Progenitor cell of endocrine pancreas (in vitro differentiated cells): ENCODE measurements at places on chromosomes 13 and 19. TPM values are rescaled to one million over a fixed set of nuclear protein-coding genes. Genes with fewer than 3 reads are reported as not detected.

DNA sequence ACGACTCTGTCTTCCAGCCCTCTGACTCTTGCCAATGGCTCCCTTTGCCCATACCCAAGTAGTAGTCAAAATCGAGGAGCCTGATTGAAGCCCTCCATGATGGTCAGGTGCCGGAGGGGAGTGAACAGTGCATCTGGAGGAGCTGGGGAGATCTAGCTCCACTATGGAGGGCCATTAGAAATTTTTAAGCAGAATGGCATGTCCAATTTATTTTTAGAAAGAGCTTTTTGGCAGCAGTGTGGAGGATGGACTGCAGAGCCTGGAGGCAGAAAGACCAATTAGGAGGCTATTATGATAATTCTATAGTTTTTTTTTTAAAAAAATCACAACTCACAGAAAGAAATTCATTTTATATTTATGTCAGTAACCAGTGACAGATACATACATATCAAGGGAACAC lies 92.7 kb upstream of the SLC7A1 start:
- no peak for DNase-seq

DNA sequence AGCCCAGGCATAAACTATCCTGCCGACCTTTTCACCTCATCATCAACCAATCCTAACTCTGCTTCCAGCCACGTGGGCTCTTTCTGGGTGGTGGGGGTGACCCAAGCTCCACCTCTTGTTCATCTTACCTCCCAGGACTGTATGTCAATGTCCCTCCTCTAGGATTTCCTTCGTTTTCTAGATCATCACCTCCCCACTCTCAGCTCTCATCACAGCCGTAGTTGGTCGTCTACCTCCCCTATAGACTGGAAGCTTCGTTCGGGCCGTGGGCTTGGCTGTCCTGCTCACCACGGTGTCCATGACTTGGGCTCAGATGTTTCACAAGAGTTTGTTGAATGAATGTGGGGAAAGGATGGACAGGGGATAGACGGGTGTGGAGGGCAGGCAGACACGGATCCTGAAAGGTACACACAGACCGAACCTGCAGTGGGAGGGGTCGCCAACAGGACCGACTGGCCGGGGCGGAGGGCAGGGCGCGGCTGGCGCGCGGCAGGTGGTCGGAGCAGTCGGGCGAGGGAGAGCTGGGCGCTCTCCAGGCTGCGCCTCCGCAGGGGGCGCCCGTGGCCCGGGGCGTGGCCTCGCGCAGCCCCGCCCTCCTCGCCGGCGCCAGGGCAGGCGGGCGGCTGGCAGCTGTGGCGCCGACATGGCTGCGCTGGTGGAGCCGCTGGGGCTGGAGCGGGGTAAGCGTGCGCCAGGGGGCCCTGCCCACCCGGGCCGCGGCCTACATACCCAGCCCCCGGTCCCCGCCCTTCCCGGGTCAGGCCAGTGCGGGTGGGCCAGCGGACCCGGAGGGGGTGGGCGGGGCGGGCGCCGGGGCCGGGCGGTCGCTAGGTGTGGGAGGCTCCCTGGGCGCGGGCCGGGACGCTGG lies at the start of gene LIN7B:
Gene LIN7B, plus strand, starts transcription at position 609 of the 868 bp plus-strand sequence. Its CDS starts 35 bp downstream, at position 644.
- DNase-seq: peak; percentile 76

ATP1A3 gene
- 0.29 TPM in 2 replicates for total RNA-seq

DNA sequence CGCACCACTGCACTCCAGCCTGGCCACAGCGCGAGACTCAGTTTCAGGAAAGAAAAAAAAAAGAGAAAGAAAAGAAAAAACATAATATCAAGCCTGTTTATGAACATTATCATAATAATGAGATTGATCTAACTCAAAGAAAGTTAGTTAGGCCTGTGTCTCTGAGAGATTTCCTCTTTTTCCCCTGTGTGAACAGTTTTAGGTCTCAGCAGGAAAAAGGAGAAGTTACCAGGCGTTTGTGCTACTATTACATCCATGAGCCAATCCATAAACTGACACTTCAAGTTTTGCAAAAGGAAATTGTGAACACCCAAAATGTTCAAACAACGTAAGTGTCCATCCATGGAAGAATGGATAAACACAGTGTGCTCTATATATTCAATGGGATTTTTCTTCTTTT lies 3.8 kb downstream of the TARM1 start:
- DNase-seq: no peak

PSG7 gene
- total RNA-seq: not detected in 2 replicates

DNA sequence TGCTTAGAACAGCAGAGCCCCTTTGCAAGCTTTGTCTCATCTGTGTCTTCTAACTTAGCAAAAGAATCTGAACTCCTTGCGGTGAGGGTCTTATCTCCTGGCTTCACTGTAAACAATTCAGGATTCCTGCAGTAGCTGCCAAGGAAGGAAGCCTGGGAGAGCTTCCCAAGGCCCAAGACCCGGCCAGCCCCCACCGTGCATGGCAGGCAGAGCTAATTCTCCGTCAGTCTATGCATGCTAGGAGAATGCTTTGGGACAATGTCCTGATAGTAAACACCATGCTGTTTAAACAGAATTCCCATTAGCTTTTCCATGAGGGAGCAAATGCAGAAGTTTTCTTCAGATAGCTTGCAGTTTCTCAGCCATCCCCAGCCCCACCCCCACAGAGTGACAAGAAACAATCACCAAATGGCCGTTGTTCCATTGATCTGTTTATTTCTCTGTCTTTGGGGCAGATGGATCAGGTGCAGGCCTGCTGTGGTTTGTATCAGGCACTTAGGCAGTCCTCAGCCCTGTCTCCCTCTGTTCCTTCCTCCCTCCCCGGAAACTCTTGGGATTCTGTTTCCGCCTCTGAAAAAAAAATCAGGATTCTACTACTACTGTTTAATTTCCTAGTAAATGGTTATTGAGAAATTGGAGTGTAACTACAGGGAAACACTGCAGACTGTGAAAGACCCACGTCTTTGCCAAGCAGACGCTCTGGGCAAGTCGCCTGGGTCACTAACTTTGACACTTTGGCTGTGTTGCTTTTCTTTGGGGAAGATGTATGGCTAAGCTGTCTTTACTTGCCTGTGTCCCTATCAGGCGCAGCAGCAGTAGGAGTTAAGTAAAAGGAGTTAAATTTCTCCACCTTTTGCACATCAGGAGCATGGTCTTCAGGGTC lies 40.7 kb upstream of the SPATA13 start:
- no peak for DNase-seq

- no peak for DNase-seq
Measured at GRCh38 chr13:107065036-107065435, 497.1 kb upstream of the ARGLU1 start.

DNA sequence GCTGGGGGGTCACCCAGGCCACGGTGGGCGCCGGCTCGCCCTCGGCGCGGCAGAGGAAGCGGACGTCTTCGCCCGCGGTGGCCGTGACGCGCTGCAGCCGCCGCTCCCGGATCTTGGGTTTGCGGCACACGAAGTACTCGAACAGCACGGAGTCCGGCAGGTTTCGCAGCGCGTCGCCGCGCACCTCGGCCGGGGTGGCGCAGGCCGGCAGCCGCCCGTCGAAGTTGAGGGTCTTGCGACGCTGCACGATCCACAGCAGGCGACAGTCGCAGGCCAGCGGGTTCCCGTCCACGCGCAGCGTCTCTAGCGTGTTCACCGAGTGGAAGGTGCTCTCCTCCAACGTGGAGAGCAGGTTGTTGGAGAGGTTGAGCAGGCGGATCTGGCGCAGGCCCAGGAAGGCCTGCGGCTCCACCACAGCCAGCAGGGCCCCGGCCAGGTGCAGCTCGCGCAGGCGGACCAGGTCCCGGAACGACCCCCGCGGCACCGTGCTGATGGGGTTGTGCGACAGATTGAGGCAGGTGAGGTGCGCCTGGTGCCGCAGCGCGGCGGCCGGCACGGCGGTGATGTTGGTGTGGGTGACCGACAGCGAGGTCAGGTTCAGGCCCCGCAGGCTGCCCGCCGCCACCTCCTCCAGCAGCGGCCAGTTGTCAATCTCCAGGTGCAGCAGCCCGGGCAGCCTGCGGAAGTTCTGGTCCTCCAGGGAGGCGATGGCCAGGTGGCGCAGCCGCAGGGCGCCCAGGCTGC lies 8.6 kb upstream of the PEAK3 start:
- DNase-seq: no peak

GRCh38 chr13:25602176-25602575 lies 230.4 kb downstream of the ATP8A2 start:
- no peak for DNase-seq

- no peak for DNase-seq
Measured at GRCh38 chr13:38693168-38693567, 6.3 kb downstream of the FREM2 start.

CILP2 gene
- total RNA-seq: 2.4 and 2.6 TPM in 2 replicates

DNA sequence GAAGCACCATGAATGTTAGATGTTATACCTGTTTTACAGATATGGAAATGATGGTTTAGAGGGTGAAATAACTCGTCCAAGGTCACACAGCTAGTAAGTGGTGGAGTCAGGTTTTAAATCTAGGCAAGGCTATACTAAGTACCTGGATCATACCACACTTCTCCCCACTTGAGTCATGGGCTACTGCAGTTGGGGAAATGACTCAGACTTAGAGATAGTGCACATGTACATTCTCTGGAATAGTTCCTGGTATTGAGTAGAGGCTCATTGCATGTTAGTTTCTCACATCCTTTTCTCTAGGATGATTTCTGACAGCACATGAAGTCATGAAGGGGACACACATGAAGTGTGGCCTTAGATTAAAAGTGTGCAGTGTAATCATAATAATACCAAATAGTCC lies 76.2 kb upstream of the TNFSF11 start:
- no peak for DNase-seq

C5AR2 gene
- not detected in 2 replicates for total RNA-seq

GRCh38 chr13:42009057-42009456 lies 39.4 kb upstream of the DGKH start:
- no peak for DNase-seq

DNA sequence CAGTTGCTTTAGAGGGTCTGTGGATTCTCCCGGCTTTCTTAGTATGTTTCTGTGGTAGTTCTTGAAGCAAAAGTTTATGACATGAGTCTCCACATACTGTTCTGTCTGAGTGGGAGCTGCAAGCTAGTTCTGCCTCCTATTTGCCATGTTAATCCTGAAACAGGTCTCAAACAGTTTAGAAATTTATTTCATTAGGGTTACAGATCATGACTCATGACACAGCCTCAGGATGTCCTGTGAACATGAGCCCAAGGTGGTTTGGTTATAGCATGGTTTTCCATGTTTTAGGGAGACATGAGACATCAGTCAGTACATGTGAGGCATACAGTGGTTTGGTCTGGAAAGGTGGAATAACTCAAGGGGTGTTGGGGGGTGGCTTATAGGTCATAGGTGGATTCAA lies 77.5 kb downstream of the FNDC3A start:
- DNase-seq: no peak

DNA sequence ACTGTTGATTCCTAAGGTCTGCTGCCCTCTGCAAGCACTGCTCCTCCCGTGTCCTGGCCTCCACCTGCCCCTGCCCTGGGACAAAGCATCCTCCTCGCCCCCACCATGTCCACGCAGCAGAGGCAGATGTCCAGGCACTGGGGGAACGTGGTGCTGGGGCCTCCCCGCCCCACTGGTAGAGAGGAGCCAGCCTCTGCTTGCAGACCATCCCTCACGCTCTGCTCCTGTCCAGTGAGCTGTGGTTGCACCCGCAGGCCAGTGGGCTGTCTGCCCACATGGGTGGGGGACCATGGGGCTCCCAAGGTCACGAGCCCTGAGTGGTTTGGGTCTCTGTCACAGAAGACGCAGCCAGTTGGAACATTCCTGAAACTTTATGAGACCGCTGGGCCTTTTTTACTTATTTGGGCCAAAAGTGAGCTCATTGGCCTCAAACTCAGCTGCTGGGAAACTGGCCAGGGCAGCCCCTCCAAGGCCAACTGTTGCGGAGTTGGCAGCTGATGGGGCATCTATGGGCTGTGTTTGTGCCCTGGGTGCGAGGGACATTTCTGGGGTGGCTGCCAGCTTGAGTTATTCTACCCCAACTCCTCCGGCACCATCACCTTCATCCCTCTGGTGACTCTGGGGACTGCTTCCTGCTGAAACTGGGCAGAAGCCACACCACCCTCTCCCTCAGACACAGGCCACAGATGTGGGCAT lies 64.8 kb upstream of the F7 start:
- DNase-seq: no peak
